Activated T-cell treated with anti-CD3 and anti-CD28 coated beads, Interleukin-2, amount 50 U/mL, for 72 hours (primary cell): ENCODE measurements at places on chromosomes 2 and 18.

- no peak for DNase-seq
Measured at GRCh38 chr2:143949121-143949848, 570.6 kb downstream of the ZEB2 start.

DNA sequence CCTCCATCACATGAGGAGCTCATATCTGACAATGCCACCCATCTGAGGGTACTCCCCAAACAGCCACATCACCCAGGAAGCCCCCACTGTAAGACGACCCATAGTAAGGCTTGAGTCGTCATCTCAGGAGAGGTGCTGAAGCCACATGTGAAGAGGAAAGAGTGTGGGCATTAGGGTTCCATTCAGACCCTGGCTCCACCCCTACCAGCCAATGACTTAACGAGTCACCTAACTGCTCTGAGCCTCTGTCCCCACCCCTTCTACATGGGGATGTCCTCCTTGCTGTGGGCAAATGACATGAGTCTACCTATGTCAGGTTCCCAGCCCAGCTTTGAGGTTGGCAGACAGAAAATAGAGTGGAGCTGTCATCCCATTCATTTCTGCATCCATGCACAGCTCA lies 46.3 kb downstream of the C1QL2 start:
- DNase-seq: no peak

DNA sequence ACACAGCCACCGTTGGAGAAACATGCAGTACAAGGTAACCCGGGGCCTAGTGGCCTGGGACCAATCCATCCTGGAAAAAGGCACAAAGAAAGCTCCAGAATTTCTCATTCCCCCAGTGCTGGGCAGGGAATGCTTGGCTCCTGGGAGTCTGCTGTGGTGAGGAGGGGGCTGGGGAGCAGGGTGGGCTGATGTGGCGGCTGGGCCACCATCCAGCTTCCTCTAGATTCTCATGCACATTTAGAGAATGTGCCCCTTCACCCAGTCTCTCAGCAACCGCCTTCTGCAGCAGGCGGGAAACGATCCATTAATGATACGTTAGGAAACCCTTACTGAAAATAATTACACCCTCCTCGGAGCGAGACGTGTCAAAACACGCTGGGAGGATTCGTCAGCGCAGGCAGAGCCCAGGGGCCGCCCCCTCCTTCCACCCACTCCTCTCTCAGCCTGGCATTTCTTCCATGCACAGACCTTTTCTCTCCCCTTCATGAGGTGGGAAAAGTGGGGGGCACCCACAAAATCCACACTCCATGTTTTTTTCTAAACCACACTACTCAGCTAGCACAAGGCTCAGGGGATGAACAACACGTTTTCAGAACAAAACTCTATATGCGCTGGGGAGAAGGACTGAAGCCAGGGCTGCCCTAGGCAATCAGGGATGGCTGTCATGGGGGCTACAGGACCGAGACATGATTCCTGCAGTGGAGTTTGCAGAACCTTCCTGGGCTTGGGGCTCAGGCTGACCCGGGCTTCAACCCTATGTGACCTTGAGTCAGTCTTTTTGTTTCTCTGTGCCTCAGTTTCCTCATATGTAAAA lies 56.1 kb upstream of the SMAD7 start:
- no peak for DNase-seq

DNA sequence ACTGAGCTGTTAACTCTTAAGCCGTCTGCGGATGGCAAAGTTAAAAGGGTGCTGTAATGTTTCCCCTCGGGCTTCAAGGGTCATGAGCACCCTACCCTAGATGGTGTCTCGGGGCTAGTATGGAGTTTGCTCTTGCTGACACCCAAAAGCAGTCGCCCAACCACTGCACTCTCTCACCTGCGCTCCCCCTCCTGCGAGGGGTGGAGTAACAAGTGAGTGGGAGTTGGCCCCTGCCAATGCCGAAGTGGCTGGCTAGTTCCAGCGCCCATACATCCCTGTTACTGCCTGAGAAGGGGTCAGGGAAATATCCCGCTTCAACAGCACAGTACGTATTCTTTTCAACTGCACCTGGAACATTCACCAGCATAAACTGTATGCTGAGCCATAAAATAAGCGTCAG lies 47.5 kb downstream of the FAM117B start:
- DNase-seq: no peak

DNA sequence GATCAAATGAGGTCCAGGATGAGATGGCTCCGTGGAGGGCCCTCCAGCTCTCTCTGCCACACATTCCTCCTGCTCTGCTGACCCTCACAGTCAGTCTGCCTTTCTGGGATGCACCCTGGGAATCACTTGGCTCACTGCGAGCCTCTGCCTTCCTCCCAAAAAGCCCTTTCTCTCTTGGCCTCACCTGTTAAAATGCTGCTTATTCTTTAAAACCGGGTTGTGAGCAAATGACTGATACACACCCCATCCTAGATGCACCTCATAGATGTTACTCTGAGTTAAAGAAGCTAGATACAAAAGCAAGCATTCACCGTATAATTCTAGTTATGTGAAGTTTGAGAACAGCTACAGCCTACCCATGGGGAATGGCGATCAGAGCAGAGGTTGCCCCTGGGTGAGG lies 167.7 kb upstream of the MYCN start:
- DNase-seq: no peak

DNA sequence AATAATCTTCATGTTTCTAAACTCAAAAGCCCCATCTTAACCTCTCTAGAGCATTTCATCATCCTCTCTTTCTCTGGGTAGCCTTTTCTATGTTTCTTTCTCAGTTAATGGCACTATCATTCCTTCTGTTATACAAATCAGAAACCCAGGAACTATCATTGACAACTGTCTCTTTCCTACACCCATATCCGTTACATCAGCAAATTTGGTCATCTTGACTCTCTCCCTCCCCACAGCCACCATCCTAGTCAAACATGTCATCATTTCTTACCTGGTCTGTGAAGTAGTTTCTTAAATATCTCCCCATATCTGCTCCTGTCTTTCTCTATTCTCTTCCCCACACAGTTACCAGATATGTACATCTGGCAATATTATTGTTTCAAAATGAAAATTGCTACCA lies 62.8 kb downstream of the THSD7B start:
- no peak for DNase-seq

DNA sequence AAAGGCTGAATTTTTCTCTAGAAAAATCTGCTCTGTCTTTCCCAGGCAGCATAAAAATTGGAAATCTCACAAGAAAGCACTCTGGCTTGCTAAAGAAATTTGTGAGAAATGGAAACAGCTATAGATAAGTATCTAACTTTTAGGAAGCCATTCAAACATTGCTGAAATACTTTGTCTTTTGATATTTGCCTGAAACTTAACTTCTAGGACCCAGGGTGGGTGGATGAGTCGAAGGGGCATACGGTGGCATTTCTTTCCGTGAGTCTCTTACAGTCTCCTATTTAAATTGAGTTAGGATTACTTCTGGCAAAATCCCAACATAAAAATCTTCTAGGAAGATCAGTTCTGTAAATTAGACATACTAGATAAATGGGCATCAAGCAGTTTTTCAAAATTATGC lies 532 bp upstream of the COL3A1 start:
- no peak for DNase-seq

DNA sequence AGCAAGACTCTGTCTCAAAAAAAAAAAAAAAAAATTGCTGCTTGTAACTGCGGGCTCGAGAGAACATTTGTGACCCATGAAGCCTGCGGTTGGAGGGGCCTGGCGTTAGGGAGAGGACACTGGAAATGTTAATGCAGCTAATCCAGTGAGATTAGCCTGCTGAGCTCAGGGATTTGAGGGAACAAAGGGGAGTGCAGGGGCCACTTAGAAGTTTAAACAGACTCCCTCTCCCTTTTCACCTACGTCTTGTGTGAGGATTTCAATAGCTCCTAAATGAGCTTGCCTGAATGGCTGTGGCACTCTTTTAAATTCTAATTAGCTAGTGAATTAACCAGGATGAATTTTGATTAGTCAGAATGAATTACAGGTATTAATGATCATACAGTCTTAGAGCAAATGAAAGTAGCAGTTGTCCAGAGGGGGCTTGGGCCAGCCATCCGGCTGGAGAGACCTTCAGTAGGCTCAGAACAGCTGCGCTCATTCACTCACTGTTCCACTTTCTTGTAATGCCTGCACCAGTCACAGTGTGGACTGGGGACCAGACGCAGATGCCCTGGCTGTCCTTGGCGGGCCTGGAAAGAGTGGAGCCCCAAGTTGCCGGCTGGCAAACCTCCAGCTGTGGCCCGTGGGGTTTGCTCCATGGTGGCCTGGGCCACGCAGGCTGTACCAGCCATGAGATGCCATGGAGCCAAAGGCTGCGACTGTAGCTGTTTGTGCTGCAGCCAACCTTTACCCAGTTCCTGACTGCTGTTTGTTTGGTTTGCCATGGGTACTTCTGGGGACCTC lies 20.8 kb downstream of the LDLRAD4 start:
- no peak for DNase-seq

DNA sequence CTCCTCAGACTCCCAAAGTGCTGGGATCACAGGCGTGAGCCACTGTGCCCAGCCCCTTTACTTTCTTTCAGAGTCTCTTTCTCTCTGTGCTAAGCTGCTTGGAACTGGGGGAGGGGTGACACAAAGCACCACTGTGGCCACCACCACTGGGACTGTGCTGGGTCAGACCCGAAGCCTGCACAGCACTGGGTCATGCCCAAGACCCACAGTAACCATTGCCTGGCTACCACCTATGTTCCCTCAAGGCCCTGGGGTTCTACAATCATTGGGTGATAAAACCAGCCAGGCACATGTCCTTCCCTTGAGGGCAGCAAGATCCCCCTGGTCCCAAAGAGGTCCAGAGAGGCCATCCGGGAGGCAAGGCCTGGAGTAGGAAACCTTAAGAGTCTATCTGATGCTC lies 9.1 kb upstream of the CAB39 start:
- DNase-seq: no peak

DNA sequence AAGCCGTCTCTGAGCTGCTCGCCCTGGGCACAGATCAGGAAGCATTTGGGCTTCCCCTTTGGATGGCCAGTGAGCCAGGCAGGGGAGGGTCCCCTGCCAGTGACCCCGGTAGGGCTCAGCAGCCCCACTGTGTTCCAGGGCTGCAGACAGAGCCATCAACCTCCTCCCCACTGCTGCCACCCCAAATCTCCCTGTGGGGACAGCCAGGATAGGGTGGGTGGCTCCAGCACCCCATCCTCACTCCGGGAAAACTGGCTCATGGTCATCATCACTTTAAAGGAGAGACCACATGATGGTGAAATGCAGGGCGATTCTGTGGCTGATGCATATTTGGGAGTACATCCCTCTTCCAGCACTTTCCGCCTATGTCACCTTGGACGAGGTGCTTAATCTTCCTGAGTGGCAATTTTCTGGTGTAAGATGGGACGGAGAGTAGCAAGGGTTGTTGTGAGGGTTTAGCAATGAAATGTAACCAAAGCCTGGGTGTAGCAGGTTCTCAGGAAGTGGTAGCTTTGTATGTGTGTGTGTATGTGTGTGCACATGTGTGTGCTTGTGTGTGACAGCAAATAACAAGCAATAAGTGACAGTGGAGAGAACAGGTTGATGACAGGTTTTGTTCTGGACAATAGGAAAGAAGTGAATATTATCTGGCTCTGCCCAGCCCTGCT lies 61.8 kb downstream of the ACAA2 start:
- DNase-seq: no peak

DNA sequence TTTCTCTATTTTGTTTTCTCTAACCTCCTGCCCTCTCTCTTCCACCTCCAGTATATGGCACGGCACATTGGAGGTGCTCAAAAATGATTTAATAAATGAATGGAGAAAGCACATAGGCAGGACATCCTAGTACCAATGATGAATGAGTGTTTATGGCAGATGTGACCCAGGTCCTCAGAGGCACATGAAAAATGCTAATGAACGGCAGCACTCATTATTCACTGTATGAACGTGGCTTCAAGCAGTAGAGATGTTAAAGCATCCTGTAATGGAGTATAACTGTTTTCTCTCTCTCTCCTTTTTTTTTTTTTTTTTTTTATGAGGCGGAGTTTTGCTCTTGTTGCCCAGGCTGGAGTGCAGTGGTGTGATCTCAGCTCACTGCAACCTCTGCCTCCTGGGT lies 72.4 kb downstream of the MBP start:
- DNase-seq: no peak

GRCh38 chr2:38239452-38239851 lies 137.6 kb downstream of the ATL2 start:
- DNase-seq: no peak

GRCh38 chr2:99701503-99701902 lies 211.7 kb upstream of the REV1 start:
- DNase-seq: no peak

DNA sequence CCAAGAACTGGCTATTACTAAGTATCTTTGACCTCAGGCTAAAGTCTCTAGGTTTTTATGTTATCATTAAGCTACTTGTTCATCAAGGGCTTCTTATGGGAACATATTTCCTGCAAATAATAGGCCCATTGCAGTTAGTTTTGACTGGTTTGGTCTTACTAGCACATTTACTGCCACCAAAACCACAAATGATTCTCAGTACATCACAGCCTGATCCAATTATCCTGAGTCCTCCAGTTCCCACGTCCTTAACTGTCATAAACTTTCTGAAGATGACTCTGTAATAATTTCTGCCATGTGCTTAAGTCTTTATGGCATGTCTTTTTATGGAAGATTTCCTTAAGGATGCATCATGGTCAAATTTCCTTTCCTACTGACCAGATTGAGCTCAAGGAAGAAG lies 123.3 kb upstream of the TANK start:
- DNase-seq: no peak

DNA sequence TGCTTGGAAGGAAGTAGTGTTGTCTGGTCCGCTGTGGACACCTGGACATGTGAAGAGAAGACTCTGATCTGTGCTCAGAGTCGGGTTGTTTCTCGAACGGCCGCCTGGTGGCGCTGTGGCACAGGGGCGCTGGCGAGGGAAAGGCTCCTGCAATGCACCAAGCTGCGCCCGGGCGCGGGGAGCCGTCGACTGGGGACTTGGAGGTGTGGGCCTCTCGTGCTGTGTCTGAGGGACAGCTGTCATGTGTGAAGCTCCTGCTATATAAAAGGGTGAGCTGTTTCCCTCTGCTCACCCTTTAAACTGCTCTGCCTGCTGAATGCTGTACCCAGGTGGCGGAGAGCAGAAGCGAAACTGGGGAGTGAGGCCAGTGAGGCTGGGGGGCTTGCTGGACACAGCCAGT lies 44.0 kb downstream of the GNAL start:
- DNase-seq: peak; percentile 82

DNA sequence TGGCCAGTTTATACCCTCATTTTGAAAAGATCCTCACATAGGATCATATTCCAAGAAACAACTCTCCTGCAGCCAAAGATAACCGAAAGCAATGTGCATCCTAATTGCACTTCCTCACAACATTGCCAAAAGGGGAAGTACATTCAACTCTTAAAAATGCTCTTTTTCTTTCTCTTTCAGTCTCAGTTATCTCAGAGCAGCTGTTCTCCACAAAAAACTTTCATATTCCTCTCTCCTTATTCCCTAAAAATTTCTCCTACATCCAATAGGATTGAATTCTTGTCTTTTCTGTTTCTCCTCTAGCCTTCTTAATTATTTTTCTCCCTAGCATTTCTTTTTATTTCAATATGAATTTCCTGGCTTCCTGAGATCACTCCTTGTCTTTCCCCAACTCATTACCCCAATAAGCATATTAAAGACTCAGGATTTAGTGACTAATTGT lies 7.4 kb upstream of the VRK2 start:
- no peak for DNase-seq
